ENCODE measurements at places on chromosomes 16 and 17.

DNA sequence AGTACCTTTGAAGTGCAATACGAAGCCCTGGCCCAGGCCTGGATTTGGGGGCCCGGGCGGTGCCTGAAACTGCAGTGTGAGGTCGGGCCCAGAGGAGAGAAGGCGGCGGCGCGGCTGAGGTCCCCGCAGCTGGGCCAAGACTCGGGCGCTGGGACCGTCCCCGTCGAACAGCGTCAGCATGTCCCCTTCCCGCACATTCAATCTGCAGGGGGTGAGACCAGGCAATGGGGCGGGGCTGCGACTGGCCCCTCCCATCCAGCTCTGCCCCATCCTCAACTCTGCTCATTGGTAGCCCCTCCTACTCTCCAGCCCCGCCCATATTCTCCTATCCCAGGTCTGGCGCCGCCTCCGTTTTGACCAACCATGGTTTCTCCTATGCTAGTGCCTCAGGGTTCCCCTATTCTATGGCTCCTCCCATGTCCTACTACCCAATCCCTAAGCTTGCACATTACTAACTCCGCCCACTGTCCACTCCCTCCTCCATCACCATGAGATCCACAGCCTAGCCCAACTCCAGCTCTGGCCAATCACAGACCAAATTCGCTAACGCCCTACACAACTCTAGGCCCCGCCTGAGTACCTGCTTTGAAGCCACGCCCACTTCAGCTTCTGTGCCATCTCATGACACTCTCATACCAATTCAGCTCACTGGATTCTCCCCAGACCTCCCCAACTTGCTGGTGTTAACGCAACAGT is 14.4 kb upstream of the CDIPT start:
- DNase-seq = peak; percentile 71

- DNase-seq = no peak
These were observed 76.4 kb upstream of the C17orf78 start for GRCh38 chr17:37299257-37299980.

- DNase-seq = no peak
These were observed 41.7 kb downstream of the SRL start for GRCh38 chr16:4200000-4200780.

GRCh38 chr16:722835-723633 is 2.1 kb downstream of the ANTKMT start:
- DNase-seq = no peak

DNA sequence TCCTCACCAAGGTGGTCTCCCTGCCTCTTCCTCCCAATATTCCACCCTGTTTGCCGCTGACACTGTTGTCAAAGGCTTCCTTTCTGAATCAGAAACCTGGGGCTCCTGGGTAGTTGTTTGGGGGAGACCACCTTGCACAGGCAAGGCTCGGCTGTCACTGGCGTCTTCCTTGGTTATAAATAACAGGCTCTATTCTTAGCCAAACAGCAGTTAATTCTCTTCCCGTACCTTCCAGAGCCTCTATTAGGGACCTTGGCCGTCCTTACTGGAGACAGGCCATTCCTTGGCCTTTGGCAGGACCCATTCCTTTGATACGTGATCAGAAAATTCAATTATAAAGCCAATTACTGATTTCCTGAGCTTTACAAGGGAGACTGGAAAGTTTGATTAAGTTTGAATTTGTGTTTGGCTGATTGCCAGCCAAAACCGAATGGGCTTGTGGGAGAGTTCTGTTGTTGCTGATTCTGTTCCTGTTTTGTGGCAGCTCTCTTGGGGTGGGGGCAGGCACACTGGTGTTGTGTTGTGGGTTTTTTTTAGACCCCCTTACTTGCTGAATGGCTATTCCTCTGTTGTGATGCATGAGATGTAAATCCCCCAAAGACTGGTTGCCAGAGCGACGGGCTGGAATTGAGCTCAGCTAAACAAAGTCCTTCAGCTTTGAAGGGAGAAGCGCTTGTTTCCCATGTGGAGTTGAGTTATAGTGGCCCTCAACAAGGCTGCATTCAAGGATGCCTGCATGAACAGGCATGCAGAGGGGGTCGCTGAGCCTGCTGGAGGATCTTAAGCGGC is 104.6 kb downstream of the GNAO1 start:
- no peak for DNase-seq

DNA sequence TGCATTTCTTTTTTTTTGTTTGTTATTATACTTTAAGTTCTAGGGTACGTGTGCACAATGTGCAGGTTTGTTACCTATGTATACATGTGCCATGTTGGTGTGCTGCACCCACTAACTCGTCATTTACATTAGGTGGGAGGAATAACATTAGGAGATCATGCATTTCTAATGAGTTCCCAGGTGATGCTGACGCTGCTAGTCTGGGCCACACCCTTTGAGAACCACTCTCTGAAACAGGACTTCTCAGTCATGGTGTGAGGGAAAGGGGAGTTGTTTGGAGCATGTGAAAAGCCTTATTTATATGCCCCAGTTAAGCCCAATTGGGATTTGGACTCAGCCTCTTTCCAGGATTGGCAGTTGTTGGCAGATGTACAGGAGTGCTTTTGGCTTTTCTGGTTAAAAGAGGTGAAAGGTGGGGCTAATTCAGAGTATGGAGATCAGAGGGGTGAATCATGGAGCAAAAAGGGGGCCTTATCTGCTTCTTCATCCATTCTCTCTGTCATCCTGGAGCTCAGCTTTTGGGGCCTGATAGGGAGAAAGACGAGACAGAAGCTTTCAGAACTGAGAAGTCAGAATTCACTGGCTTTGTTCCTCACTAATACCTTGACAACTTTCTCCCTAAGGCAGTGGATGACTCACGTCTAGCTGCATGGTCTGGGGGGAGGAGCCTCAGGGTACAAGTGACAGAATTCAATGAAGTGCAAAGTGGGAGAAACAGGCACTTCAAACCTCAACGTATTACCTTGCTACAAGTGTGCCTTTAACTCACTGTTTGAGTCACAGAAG is 180.0 kb upstream of the CACNG3 start:
- no peak for DNase-seq

DNA sequence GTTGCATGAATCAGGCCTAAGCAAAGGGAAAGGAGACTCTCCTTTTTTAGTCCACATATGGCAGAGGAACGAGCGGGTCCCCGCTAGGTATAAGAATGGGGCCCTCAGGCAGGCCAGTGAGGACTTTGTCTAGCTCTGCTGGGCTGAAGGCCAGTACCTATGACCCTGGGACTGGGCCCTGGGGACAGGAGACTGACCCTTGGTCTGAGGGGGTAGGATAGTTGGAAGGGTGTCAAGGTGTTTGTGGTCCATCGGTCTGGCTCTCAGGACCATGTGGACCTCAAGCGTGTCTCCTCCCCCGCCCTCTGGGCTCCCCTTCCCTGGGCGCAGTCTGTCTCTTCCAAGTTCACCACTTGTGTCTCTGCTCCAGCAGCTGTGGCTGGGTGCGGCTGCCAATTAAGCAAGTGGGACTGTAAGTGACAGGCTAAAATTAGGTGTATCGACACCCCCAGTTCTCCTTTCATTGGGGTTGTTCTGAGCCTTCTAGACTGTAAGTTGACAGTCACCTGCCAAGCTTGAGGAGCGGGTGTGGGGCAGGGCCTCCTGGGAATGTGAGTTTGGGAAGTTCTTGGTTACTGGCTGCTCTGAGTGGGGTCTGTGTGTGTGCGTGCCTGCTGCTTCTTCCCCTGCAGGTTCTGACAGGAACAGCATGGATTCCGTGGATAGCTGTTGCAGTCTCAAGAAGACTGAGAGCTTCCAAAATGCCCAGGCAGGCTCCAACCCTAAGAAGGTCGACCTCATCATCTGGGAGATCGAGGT is 24.5 kb downstream of the AKAP1 start:
- DNase-seq = no peak

DNA sequence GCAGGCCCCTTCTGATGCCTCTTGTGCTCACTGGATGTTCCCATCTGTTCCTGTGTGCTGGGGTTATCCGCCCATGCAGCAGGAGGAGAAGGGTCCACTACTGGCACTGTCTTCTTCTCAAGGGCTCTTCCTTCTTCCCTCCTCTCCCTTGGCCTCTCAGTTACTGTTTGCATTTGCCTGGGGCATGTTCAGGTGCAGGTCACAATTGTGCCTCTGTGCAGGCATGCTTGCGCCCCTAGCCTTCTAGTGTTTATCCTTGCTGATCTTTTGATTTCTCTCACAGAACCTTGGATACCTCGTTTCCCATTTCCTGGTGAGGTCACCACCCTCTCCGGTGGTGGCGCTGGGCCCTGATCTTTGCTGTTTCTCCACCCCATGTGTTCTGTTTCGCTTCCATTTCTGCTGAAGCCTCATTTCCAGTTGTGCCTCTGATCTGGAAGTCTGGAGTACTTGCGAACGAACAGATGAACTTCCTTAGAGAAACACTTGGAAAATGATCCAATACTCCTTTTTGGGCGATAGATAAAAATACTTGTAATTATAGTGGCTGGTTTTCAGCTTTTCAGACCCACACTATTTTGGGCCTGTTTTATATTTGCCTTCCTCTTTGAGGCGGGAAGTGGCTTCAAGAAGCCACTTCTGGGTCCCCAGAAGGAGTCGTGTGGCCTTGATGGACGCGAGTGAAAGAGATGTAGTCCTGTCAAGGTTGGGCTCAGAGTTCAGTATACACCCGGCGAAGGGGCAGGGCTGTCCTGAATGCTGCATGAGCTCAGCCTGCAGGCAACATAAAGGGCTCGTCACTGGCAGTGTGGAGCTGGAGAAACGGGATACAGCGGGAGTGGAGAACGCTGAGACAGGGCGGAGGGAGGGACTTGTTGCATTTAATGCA is 312.9 kb downstream of the SNX29 start:
- no peak for DNase-seq

- no peak for DNase-seq
These were observed 45.9 kb downstream of the RPH3AL start for GRCh38 chr17:306536-307294.

- no peak for DNase-seq
These were observed 21.5 kb upstream of the OR1F1 start for GRCh38 chr16:3166505-3166886.

DNA sequence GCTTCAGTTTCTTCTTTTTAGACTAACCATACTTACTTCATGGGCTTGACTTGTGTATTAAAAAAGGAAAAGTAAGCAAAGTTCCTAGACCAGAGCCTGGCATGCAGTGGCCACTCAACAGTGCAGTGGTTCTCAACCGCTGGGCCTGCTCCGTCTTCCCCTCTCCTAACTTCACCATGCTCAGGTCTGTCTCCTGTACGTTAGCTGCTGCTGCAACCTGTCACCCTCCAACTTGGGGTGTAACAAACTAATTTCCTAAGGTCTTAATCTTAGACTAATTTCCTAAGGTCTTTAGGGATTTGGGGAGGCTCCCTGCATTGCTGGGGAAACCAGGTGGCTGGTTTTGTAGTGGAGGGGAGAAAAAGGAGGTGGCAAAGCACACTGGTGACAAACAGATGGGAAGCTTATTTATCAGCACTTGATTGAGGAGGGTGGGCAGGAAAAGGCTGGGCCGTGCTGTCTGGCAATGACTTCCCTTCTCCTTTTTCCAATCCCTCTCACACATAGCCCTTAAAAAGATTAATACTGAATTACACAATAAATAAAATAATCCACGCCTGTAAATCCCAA is 2.2 kb upstream of the ARL4D start:
- DNase-seq = no peak

DNA sequence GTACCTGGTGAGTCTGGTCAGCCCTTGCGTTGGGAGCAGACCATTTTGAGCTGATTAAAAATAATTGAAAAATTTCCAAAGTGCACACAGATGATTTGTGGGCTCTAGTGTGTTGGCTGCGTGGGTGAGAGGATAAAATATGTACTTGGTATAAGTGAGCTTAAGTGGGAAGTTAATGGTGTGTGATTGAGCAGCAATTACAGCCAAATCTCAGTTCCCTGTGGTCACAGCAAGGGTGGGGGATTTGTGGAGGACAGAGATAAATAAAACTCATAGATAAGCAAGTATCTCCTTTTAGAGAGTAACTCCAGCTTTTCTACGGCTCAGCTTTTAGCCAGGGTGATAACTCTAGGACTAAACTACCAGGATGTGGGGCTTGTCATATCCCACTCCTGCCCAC is 390.4 kb downstream of the UTP18 start:
- no peak for DNase-seq
